ENCODE measurements at places on chromosomes 13 and 19.

DNA sequence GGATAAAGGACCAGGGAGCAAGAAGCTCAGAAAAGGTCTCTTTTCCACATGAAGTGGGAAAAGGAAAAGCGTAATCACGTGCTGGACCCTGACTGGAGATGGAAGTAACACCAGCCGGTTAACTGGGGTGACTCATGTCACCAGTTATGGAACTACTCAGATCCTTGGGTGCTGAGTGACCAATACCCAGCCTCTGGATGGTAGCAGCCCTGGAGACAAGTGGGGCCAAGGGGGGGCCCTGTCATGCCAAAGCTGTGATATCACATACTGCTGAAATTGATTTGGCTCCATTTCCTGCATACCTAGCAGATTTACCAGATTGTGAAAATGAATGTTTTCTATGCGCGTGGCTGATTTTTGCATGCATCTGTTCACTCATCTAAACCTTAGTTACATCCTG, 158.9 kb downstream of the ZIC5 start:
- no peak for DNase-seq

DNA sequence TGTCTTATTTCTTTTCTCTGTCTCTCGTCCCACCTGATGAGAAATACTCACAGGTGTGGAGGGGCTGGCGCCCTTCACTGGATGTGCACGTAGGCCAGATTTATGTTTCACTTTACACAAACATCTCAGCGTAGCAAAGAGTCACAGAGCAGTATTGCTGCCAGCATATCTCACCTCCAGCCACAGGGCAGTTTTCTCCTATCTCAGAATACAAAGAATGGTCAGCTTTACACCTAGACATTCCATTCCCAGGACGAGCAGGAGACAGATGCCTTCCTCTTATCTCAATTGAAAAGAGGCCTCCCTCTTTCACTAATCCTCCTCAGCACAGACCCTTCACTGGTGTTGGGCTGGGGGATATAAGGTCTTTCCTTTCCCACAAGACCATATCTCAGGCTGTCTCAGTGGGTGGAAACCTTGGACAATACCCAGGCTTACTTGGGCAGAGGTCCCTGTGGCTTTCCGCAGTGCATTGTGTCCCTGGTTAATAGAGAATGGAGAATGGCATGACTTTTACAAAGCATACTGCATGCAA, 7.2 kb upstream of the ZNF611 start:
- DNase-seq: no peak

- DNase-seq: peak; percentile 81
Observed at GRCh38 chr19:52336117-52336790, at the start of gene ZNF610. ZNF610 (plus strand) TSS chr19:52336243; CDS start chr19:52349173, 12,930 bp downstream.

DNA sequence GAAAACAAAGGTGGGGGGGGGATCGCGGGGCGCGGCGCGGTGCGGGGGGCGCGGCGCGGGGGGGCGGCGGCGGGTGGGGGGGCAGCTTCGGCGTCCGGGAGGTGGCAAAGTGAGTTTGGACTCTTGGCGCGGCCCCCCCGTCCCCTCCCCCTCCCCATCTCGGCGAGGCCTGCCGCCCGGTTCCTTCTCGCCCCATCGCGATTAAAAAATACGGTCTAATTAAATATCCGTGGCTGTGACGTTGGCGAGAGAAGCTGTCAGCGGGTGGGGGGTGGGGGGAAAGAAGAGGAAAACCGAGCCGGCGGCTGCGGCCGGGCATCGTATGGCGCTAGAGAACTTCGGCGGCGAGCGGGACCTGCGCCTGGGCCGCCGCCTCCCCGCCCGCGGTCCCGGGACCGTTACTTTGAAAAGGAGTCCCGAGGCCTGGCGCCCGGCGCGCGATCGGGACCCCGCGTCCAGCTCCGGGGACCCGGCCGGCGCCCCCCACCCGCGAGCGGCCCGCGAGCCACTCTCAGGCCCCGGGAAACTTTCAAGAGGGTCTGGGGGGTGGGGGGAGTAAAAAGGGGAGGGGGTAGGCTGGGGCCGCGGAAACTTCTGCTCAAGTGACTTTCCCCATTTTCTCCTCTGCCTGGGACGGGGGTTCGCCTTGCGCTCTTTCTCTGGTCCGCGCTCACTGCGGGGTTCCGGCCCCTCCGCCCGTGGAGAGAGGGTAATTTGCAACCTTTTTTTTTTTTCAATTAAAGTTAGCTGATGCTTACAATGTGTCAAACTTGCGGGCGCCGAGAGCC, 146.3 kb upstream of the ZNF536 start:
- DNase-seq: no peak

DNA sequence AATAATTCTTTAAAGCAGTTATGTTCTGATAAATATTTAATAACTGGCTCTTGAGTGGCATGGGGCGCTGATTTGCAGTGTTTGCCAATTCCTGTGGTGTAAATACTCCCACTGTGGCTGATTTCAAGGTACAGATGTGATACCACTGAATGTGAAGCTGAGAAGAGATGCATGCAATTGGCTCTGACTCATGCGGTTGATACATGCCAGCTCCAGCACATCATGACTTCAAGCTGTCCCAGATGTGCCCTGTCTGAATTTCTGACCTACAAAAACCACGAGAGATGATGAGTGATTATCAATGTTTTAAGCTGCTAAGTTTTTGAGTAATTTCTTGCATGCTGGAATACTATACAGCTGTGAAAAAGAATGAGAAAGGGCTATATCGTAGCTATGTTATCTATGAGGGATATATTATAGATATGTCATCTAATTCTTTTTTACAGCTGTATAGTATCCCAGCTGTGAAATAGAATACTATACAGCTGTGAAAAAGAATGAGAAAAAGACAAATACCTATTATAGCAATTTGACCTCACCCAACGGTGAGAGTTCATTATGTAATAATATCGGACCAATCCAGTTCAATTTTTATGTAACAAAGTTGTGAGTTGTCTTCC, 7.6 kb upstream of the ACSBG2 start:
- DNase-seq: no peak

DNA sequence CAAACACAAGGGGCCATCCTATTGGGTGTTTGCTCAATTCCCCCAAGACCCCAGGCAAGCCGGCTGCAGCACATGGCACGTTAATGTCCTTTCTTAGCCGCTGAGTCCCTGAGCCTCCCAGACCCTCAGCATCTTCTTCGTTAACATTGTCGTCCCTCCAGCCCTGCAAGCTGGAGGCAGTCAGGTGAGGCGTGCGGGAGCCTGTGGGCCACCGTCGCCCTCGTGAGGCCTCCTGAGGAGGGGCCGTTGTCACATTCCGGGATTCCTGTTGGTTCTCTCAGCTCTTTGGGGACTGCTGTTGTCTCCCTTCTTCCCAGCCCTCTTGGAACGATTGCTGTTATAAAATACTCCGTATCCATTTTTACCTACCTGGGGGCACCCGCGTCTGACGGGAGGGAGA, 140.6 kb downstream of the KDM4B start:
- no peak for DNase-seq

GRCh38 chr13:112055915-112056269, 11.1 kb upstream of the SOX1 start:
- DNase-seq: no peak

- no peak for DNase-seq
Observed at GRCh38 chr13:93753639-93754038, 527.0 kb downstream of the GPC6 start.

DNA sequence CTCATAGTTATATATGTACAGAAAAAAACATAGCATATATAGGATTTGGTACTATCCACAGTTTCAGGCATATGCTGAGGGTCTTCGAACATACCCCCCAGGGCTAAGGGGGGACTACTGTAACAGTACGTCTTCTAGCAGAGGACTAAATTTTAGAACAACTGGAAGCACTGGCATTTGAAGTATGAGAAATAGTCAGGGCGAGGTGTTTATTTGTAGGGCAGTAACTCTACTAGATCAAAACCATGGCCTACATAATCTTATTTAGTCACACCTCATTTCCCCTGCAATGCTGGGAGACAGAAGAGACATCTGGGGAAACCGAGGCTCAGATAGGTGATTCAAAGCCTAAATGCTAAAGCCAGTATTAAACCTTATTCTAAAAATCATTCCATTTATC, 245.6 kb downstream of the DCT start:
- no peak for DNase-seq

DNA sequence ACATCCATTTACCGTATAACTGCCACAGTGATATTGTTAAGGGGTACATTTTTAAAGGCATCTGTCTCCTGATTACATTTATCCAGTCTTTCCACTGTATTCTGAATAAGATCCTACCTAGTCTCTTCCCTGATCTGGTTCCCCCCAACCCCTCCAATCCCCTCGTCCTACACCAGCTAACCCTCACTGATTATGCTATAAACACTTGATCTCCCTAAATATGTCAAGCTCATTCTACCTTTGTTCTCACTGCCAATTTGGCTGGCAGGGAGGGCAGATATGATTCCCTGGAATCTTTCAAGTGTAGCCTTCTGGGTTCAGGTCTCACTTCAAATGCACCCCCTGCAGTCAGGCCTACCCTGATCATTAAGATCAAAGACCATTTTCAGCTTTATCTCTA, 1379.8 kb upstream of the MIR17HG start:
- no peak for DNase-seq

DNA sequence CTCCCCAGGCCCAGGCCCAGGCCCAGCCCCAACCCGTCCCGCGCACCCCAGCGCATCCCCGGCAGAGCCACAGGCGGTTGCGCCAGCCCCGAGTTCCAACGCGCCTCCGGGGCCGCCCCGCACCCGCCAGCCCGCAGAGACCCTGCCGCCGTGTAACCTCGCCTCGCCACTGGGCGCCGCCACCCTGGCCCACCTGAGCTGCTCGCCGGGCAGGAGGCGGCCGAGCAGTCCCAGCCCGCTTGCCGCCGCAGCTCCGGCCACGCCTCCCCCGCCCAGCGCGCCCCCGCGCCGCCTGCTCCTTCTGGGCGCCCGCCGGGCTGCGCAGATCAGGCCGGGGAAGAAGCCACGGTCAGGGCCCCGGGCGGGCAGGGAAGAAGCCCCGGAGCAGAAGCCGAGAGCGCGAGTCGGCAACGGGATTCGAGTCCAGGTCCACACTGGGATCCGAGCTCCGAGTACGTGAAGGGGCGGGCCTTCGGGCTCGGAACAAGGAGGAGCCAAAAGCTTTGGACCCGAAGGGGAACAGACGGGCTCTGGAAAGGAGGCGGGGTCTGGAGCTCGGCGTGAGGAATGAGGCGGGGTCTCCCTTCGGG, at the start of gene MBOAT7:
Gene MBOAT7, minus strand, starts transcription at position 436 of the 590 bp plus-strand sequence. CDS start 1,072 bp downstream, outside the sequence.
- DNase-seq: no peak

DNA sequence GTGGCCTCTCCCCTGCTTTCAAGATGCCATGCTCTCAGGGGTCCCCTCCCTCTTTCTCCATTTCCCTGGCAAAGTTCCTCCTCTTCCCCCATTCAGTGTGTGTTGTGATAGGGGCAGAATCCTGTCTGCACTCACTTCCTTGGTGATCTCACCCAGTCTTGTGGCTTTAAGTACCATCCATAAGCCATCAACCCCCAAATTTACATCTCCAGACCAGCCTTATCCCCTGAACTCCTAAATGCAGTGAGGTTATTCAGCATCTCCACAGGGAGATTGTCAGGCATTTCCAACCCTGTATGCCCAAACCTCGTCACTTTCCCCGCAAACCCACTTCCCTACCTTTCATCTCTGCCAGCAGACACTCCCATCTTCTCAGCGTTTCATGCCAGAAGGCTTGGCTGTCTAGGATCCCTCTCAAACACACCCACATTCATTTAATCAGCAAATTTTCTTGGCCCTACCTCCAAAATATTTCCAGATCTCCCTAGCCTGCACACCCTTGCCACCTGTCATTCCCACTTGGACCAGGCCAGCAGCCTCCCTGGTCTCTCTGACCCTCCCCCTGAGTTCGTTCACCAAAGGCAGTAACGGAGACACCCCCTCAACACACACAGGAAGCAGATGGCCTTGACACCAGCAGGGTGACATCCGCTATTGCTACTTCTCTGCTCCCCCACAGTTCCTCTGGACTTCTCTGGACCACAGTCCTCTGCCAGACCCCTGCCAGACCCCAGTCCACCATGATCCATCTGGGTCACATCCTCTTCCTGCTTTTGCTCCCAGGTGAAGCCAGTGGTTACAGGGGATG, at the start of gene HCST:
Gene HCST, plus strand, starts transcription at position 676 of the 808 bp plus-strand sequence. Its CDS starts 65 bp downstream, at position 741.
- peak; percentile 25 for DNase-seq

DNA sequence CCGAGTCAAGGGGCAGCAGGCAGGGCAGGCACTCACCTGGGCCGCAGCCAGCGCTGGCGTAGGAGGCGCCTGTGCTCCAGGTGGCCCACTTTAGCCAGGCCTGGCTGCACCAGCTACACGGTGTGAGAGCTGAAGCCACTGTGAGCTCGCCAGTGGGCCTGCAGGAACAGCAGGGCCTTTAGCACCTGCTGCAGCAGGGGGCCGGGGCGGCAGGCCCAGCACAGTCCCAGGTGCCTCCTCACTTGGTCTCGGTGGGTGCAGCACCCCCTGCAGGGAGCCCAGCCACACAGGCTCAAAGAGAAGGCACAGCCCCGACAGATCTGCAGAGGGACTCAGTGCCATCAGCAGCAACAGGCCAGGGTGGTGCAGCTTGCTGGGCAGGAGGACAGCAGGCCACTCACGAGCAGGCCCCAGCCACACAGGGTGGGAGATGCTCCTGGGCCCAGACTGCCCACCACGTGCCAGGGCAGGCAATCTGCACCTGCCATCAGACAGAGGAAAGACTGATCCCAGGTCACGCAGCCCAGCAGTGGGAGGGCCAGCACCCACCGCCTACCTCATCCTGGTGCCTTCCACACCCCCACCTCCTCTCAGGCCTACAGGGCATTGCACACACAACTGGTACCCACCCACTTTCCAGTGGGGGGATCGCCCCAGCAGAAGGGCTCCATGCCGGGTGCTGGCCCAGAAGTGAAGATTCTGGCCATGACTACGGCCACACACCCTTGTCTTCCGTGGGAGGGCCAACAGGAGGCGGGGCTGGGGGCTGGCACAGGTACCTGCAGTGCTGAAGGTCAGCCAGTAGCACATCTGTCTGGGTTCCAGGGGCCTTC, 15.8 kb downstream of the ARHGAP33 start:
- no peak for DNase-seq

- DNase-seq: peak; percentile 60
Observed at GRCh38 chr19:41597600-41598041, 21.7 kb downstream of the CEACAM21 start.

- peak; percentile 68 for DNase-seq
Observed at GRCh38 chr19:2475018-2475701, 767 bp upstream of the GADD45B start.

DNA sequence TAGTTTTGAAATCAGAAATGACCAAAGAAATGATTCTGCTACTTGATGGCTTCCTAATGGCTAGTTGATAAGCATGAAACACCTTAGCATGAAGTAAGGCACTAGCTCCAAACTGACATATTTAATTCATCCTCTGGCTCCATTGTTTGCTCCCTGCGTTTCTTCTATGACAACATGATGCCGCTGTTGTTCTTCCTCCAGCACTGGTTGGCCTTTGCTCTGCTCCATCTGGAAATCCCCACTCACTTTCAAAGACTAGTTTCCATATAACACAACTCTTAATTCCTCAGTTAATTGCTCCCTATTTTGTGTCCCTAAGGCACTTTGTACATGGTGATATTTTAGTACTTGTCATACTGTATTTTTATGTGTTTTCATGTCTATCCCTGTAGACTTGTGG, 151.6 kb downstream of the GPC6 start:
- no peak for DNase-seq

- DNase-seq: no peak
Observed at GRCh38 chr13:28678809-28679208, 19.9 kb downstream of the POMP start.

DNA sequence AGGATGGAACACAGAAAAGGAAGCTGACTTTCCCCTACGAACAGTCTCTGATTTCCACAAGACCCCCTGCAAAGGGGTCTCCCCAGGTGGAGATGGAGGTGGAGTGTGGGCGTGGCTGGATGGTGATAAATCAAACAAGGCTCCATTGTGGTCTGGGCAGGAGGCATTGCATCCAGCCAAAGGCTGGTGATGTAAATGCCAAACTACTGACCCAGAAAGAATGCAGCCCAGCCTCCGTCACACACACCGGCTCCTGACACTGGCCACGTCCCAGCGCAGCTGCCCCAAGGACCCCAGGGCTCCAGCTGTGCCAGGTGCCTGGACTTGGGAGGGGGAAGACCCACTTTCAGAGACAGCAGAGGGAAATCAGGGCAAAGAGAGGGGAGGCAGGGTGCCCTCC, 6.3 kb downstream of the SLC7A1 start:
- DNase-seq: no peak
